ENCODE measurements at places on chromosomes 5 and 9.

- no peak for DNase-seq
These were observed 76.2 kb upstream of the CHD1 start for GRCh38 chr5:99004960-99005359.

DNA sequence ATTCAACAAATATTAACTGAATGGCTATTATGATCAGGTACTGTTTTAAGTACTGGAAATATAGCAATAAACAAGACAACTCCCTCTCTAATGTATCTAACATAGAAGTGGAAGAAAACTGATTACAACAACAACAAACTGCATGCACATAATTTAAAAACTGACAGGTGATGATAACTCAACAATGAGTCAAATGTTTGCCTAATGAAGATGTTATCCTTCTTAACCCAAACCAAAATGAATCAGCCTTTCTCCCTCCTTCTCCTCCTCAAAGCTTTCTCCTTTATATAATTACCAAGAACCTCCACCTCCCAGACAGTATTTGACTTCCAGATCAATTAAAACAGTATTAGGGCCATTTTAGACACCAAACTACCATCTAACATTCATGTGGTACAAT is 49.3 kb downstream of the RICTOR start:
- no peak for DNase-seq

DNA sequence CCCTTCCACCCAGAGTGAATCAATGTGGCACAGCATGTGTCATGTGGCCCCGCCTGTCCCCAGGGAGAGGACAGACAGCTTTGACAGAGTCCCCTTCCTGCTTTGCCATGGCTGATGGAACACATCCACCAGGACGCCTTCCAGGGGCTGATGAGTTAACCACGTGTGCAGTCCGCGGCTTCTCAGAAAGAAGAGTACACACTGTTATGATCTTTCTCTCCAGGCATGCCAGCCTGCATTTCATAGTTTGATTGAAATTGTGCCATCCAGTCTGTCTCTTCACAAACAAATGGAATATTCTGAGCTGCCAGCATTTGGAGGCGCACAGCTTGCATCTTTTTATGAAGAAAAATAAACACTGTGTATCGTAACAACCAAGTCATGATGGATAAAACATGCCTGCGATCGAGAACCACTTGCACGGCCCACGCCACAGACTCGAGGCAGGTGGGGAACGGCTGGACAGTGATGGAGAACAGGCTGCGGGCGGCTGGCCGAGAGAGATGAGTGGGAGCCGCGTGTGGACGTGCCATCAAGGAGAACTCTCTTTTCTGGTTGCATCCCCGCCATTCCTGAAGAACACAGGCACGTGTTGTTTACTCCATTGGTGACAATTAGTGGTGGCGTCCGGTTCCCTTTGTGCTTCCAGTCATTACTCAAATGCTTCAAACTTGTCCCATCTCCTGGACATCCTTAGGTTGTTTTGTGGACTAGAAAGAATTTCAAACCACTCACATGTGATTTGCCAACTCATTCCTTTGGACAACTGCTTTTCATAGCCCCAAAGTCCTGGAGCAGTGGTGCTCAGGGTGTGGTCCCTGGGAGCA is 220.2 kb downstream of the AGTPBP1 start:
- no peak for DNase-seq

GRCh38 chr5:147751-148150 is 43.5 kb upstream of the LRRC14B start:
- no peak for DNase-seq

DNA sequence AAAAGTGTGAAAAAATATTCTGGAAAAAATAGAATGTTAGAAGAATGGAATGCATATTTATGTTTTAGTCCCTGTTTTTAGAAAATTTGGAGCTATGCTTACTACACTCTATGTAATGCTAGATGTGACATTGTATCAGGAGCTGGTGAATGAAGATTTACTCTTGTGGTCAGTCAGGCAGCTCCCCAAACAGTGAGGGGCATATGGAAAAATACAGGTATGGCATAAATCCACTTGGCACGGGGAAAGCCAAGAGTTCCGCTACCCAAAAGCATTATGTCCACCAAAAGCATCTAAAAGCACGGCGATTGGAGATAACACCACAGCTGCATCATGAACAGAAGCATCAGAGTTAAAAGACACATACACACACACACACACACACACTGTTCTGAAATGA is 220.2 kb upstream of the KLF9 start:
- no peak for DNase-seq

DNA sequence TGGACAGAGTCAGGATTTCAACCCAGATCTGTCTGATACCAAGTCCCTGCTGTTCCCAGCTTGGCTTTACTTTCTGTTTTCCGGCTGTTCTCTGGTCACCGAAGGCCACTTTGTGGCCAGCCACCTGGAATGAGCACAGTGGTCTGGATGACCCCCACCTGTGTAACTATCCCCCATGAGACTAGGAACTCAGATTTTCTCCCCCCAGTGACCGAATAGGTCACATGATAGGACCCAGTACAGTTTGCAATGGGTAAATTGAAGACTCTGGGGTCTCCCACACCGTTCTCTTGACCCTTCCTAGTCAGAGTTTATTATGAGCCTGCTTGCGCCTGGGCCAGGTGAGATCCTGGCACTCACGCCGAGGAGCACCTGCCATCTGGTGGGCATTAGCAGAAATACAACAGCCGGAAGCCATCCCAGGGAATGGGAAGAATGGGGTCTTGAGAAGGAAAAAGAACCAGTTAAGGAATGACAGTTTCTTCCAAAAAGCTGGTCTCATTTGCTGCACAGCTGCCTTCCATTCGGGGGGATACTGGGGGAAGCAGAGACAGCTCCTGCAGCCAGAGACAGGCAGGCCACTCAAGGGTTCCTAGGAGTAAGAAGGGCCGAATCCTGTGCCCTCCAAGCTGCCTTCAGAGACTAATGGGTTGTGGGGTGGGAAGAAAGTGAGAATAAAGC is 7.1 kb downstream of the PHYHD1 start:
- DNase-seq, result peak; percentile 72

GRCh38 chr5:15574806-15575325 is 74.9 kb downstream of the FBXL7 start:
- DNase-seq, result no peak

GRCh38 chr5:31770132-31770720 is 131.3 kb downstream of the PDZD2 start:
- no peak for DNase-seq

DNA sequence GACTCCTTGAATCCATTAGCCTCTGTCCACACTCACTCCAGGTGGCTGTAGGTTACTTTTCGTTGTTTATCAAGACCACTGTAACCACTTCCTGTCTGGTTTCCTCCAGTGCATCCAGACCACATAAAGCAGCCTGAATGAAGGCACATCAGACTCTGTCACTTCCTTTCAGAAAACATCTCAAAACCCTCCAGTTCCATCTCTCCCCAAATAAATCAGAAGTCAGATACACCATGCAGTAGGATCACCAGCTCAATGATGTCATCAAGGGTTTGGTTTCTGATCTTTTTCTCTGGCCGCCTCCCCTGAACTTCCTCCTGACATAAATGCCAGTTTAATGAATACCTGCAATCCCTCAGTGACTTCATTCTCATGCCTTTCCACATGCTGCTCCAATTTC is 161.2 kb downstream of the ZNF462 start:
- DNase-seq, result no peak

DNA sequence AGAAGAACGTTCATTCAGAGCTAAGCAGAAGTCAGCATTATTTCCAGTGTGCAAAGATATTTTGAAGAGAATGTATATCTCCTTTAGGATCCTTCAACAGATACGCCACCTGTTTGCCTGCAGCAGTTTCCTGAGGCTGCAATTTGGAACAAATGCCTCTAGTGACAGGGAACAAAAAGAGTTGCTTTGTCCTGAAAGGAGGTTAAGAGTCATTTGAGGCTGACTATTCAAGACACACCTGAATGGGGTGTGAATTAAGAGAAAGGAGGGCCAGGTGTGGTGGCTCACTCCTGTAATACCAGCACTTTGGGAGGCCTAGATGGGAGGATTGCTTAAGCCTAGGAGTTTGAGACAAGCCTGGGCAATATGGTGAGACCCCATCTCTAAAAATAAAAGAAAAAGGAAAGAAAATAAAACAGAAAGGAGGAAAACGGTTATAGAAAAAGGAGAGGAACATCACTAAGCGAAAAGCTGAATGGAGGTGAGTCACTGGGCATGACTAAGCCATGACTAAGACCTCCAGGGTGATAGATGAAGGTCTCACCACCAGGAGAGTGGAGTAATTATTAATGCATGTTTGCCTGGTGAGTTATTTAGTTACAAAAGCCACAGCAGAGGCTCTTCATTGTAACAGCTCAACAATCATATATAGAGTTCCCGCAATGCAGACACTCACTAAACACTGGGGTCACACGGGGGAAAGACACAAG is 255.2 kb upstream of the TNC start:
- no peak for DNase-seq

- no peak for DNase-seq
These were observed 55.9 kb downstream of the C6 start for GRCh38 chr5:41157272-41157894.

- no peak for DNase-seq
These were observed 20.5 kb downstream of the POLK start for GRCh38 chr5:75532190-75532589.

- no peak for DNase-seq
These were observed 45.6 kb upstream of the TLE4 start for GRCh38 chr9:79526149-79526672.

GRCh38 chr9:88258024-88258423 is 119.7 kb upstream of the SPATA31C2 start:
- DNase-seq, result peak; percentile 75

- no peak for DNase-seq
These were observed 1.1 kb downstream of the POMT1 start for GRCh38 chr9:131503626-131504465.

GRCh38 chr5:157681048-157681447 is 9.7 kb downstream of the C5orf52 start:
- no peak for DNase-seq

GRCh38 chr5:4511996-4512656 is 628.0 kb upstream of the ADAMTS16 start:
- DNase-seq, result no peak

- no peak for DNase-seq
These were observed 38.7 kb upstream of the RAB3C start for GRCh38 chr5:58544195-58544594.

GRCh38 chr9:114968671-114969070 is 38.3 kb upstream of the TNFSF8 start:
- DNase-seq, result no peak

- DNase-seq, result no peak
These were observed 265.4 kb downstream of the DTWD2 start for GRCh38 chr5:118723021-118723338.

- no peak for DNase-seq
These were observed 94.3 kb downstream of the RPS23 start for GRCh38 chr5:82183828-82184227.

GRCh38 chr9:113026200-113026599 is 14.2 kb upstream of the ZNF883 start:
- no peak for DNase-seq

GRCh38 chr5:135835766-135836165 is 1.3 kb downstream of the SLC25A48 start:
- DNase-seq, result no peak

- no peak for DNase-seq
These were observed 162.8 kb downstream of the KCTD16 start for GRCh38 chr5:144333336-144333920.

- DNase-seq, result no peak
These were observed 37.4 kb upstream of the SLC44A1 start for GRCh38 chr9:105206821-105207699.

DNA sequence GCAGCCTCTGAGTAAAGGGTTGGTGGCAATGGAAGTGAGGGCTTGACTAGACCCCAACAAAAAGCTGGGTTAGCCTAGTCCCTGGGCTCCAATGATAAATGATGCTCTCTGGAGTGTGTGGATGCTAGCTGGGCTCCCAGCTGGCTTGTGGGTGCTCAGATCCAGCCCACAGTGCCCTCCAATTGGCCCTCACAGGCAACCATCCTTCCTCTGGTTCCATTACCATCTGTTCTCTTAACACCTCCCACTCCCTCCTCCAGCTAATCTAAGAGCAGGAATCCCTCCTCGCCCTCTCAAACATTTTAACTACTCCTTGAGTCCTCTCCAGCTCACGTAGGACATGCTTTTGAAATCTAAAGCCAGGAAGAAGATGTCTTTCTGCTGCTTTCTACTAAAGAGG is 25.2 kb upstream of the FRMD3 start:
- no peak for DNase-seq

GRCh38 chr9:132126680-132127236 is 35.1 kb upstream of the NTNG2 start:
- no peak for DNase-seq

DNA sequence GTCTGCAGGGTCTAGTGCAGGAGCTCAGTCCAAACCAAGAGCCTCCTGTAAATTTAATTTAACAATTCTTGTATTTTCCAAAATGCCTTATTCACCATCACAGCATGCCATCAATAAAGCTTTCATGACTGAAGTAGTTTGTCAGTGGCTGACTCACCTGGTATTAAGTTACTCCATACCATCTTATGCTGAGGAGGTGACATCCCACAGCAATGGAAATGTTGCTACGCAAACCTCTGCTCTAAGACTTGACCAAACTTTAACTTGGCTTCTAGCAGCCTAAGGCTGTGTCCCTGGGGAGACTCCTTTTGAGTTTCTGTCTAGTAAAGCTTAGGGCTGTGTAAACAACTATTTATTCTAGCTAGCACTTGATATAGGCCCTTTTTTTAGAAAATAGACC is 1231.3 kb upstream of the CDH18 start:
- DNase-seq, result no peak

- peak; percentile 68 for DNase-seq
These were observed 35.8 kb upstream of the NFIB start for GRCh38 chr9:14349447-14350348.

DNA sequence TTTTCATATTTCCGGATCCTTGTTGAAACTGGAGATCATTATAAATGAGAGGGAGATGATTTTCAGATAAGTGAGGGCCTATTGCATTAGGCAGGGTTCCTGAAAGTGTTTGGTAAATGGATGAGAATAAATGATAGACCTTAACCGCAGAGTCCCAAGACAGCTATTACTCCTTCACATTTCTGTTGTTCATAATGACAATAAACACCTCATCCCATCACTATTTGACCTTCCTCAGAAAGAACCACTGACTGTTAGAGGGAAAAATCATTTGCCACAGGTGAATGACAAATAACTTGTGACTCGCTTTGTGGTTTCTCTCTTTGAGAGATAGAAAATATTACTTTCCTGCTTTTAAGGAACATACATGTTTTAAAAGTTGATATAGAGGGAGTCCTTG is 47.3 kb upstream of the TRMT10B start:
- DNase-seq, result no peak

DNA sequence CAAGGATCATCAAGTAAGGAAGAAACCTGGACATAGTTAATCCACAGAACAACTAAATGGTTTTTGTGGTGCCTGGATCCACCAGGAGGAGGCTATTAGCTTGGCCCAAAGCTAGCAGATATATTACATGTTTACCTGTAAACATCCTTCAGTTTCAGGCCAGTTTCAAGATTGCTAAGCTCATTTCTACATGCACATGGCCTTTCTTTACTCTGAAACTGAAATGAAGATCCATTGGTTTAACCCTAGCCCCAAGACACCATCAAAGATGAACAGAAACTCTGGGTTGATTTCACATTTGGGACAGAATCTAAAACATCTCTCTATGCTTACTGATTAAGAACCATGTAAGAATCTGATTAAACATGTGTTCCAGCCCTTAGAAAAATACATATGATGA is 611.8 kb downstream of the TLE1 start:
- DNase-seq, result no peak

Measured in left forelimb (tissue), 1 donor.